ENCODE measurements at places on chromosomes 1 and 21.

DNA sequence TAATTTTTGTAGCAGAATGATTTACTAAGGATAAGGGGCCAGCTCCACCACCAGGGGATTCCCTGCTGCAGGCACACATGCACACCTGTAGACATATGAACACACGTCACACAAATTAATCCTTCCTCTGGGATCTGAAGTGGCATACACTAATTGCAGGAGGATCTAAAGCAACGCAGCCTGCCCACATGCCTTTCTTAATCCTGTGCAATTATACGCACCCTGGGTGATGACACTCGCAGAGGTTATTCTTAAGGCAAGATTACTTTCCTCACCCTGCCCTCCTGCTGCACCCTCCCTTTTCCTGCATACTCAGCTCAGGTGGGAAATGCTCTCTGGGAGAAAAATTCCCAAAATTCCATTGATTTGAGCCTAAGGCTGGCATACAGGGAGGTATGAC is 7.5 kb upstream of the LORICRIN start:
- DNase-seq, result no peak

DNA sequence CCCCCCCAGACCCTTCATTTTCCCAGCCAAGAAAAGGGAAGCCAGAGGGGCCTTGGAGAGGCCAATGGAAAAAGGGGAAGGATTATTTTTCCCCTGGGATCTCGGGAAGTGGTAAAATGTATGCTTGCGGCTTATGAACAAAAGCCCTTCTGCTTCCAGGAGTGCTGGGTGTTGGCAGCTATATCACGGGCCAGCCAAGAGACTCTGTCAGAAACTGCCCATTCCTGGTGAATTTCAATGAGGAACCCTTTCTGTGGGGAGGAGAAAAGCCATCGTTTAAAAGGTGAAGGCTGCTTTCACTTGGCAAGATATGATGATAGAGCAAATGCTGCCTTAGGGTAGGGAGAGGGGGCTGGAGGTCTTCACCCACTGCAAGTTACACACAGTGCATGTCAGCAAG is 69.7 kb upstream of the ZC3H12A start:
- no peak for DNase-seq

- no peak for DNase-seq
Measured at GRCh38 chr1:110490791-110491451, 28.1 kb downstream of the KCNA10 start.

GRCh38 chr1:22816067-22816775 is 105.6 kb downstream of the EPHB2 start:
- no peak for DNase-seq

- no peak for DNase-seq
Measured at GRCh38 chr1:190439447-190439846, 38.2 kb downstream of the BRINP3 start.

DNA sequence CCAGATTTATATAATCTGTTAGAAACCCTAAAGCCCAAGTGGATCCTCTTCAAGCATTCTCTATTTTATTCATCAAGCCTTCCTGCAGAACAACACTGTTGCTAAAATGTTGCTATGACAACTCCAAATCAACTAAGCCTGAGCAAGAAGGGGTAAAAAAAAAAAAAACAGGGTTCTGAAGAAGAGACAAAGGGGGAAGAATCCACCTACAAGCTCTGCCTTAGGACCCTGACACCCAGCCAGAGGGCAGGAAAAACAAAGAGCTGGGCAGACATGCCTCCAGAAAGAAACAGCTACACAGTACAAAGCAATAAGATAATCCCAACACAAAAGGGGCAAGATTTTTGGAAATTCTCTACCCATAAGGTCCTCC is 1.3 kb downstream of the USF1 start:
- no peak for DNase-seq

DNA sequence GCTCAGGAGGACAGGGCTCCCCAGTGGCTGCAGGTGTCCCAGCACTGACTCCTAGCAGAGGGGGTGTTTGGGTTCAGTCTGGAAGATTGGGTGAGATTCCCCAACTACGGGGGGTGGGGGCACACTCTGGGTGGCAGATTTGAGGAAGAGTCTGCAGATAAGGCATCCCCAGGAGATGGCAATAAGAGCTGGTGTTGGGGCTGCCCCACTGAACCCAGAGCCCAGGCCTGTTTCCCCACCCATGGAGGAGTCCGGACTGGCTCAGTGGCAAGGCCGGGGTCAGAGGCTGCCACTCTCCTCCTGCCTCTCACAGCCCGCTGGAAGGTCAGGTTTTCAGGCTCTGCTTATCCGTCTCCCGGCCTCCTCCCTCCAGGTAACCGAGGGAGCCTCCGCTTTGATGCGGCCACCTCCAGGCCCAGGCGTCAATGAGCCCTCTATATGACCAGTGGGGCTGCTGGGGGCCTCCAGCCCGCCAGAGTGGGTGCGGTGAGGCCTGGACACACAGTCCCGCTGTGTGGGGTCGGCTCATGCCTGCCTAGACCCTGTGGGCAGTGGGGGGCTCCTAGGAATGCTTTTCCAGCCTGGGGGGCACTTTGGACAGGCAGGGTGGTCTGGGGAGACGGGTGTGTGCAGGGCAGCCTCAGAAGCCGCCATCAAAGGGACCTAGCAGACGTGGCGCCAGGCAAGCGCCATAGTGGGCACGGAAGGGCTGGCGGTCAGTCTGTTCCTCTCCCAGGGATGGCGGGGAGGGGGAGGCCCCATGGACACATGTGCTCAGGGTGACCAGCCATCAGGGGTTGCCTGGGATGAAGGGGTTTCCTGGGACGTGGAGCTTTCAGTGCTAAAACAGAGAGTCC is 28.9 kb upstream of the RUNX3 start:
- DNase-seq, result no peak

GRCh38 chr1:12636098-12636950 is 7.6 kb upstream of the AADACL4 start:
- no peak for DNase-seq

- DNase-seq, result no peak
Measured at GRCh38 chr1:110258734-110259133, 48.6 kb downstream of the KCNC4 start.

- no peak for DNase-seq
Measured at GRCh38 chr21:41932191-41932575, 21.6 kb downstream of the C2CD2 start.

GRCh38 chr1:245621589-245621988 is 466.8 kb downstream of the KIF26B start:
- DNase-seq, result no peak

DNA sequence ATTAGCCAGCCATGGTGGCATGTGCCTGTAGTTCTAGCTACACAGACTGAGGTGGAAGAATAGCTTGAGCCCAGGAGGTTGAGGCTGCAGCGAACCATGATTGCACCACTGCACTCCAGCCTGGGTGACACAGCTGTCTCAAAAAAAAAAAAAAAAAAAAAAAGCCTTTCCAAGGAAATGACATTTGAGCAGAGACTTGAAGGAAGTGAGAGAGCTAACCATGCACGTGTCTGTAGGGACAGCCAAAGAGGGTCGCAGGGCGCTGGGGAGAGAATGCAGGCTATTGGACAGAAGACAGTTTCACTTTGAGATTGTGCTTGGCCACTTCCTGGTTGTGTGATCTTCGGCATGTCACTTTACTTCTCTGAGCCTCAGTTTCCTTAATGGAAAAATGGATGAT is 6.8 kb downstream of the HCRTR1 start:
- no peak for DNase-seq

DNA sequence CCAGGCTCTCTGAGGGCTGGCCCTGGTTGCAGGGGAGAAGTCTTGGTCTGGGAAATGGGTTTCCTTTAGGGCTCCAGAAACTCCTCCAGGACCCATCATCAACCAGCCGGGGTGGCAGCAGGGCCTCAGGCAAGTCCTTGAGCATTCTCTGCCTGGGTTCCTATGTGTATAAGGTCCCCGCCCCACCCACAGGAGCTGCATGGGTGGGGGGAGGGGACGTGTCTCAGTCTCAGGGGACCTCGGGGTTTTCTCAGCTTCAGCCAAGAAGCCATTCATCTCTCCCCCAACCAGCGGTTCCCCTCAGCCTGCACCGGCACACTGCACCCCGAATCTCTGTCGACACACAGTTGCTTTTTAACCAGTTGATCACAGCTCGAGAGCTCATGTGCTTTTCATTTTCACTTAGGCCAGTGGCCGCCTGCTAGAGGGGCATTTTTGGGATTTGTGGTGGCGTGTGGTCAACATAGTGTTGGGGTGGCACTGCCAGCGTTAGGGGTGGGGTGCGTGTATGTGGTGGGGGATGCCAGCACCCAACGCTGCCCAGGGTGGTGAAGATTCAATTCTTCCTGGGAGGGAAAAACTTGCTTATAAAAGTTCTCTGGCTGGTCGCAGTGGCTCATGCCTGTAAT is 6.5 kb downstream of the RUNX3 start:
- no peak for DNase-seq

GRCh38 chr1:24857507-24858133 is 72.5 kb downstream of the RUNX3 start:
- DNase-seq, result no peak

- no peak for DNase-seq
Measured at GRCh38 chr1:244337839-244338238, 113.9 kb downstream of the ADSS2 start.

DNA sequence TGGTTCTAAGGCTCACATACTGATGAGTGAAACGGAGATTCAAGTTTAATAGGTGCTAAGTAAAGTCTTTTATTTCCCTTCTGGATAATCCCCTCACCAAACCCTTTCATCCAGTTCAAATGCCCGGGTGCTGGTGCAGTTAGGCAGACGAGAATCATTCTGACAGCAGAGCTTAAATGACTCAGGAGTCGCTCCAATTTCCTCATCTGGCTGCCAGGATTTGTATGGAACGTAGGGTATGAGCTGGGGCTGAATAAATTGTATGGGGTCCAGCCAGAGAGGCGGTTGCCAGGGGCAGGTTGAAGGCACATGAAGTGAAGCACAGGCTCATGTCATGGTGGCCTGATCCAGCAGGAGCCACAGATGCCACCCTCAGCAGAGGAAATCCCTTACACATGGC is 76.0 kb downstream of the PAPPA2 start:
- no peak for DNase-seq

GRCh38 chr1:240987928-240988327 is 369.1 kb downstream of the RGS7 start:
- DNase-seq, result no peak

DNA sequence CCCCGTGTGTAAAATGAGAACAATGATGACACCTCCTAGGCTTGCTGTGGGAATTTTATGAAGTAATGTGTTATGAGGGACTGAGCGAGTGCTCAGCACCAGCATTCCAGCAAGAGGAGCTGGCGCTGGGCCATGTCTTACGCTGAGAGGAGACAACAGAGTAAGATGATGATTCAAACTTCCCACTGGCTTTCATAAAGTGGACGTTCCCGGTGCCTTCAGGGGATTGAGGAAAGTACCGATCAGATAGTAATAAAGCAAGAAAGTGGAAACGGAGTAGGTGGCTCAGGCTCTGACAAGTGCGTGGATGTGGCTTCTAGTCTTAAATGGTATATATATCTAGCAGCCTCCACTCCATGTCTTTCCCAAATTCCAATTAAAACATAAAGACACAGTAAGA is 23.8 kb downstream of the EPHA10 start:
- no peak for DNase-seq

GRCh38 chr21:24870633-24871032 is 736.6 kb downstream of the MRPL39 start:
- DNase-seq, result no peak

DNA sequence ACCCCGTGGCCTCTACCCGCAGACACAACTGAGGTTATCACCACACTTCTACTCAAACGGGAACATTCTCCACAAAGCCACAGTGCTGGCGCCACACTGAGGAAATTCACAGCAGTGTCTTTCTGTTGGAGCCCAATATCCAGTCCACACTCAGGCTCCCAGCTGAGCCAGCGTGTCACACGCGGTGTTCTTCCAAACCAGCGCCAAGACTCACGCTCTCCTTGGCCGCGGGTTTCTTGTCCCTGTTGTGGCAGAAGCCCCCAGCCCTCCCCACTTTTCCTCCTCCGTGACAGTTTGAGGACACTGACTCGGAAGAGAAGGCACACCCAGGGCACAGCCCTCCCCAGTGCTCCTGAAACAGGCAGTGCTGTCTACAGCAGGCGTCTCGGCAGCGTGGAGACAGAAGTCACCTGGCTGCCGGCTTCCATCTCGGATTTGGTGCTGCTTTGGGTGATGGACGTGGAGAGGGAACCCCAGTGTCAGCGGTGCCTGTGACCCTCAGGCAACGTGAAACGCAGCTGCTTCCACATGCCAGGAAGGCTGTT is 35.4 kb upstream of the AGPAT3 start:
- DNase-seq, result no peak

- no peak for DNase-seq
Measured at GRCh38 chr1:232868793-232869491, 63.7 kb downstream of the MAP10 start.

DNA sequence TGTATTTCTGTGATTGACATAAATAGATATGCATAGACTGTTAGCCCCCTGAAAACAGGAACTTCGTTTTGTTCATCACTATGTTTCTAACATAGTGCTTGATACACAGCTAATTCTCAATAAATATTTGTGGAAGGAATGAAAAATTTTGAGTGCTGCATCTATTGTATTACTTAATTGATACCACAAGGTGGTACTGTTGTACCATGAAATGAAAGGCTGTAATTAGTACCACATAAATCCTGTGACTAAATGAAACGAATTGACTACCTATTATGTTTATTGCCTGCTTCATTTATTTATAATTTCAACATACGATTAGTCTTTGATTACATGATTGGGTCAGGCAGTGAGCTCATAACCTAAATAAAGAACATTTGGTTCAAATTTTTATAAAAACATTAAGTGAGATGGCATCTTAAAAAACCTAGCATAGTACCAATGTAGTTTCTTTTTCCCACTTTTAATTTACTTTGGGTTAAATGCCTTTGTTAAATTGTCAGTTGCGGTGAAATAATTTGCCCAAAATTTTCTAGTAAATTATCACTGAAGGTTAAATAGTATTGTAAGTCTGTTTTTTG is 15.0 kb upstream of the TGFB2 start:
- DNase-seq, result no peak

DNA sequence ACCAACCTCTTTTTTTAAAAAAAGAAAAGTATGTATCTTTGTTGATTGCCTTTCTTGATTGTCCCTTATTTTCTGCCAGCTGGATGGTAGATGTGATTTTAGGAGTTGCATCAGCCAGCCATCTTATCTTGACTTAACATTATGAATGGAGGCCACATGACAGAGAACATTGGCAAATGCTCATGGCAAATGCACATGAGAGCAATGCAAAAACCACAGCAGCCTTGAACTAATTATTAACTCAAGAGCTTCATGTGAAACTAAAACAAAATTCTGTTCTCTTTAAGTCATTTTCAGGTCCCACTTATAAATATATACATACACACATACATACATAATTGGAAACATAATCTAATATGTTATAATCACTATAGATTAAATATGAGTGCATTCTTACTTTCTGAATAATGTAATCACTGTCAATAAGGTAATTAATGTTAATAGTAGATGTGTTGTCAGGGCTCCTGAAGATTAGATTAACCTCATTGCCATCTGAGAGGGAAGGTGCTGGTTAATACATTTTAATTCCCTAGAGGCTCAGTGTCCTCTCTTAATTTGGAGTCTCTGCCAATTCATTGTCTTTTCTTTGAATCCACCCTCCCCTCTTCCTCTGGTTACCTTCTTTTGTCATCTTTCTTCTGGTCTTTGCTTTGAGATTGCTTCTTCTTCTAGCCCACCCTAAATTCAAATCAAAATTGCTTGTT is 962.2 kb downstream of the ADGRL2 start:
- no peak for DNase-seq
